Kidney tubule cell (primary cell): ENCODE measurements at places on chromosomes 2 and 18.

- DNase-seq = peak; percentile 69
These were observed 1.5 kb downstream of the EXOC6B start for GRCh38 chr2:72824224-72824842.

GRCh38 chr2:151761687-151762086 is 27.4 kb upstream of the NEB start:
- no peak for DNase-seq

DNA sequence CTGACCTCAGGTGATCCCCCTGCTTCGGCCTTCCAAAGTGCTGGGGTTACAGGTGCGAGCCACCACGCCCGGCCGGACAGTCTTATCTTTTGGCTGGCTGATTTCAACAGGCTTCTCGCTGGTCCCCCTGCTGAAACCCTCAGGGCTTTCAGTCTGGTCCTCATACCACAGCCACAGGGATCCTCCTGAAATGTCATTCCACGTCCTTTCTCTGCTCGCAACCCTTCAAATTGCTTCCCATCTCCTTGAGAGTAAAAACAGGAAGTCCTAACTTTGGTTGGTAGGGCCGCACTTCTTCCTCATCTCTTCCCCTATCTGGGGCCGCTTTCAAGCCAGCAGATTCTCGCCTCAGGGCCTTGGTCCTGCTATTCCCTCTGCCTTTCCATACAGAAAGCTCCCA is 1.4 kb upstream of the CAB39 start:
- DNase-seq = no peak

- no peak for DNase-seq
These were observed 211.4 kb upstream of the SALL3 start for GRCh38 chr18:78768221-78768620.

- no peak for DNase-seq
These were observed 59.9 kb upstream of the LRPPRC start for GRCh38 chr2:44055664-44056063.

DNA sequence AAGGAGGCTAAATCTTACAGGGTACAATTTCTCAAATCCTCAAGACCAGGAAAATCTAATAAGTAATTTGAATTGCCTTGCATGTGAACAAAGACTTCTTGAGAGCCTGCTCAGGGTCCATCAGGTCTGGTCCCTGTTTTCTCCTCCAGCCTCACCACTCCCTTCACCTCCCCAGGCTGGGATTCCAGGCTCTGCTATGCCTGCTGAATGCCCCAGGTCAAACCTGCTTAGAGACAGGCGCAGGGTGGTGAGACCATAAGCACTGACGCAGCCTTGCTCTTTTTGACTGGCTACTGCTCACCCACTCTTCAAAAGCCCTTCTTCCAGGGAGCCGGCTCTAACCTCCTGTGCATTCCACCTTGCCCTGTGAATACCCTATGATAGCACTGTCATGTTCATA is 356.4 kb upstream of the ACVR2A start:
- DNase-seq = no peak

DNA sequence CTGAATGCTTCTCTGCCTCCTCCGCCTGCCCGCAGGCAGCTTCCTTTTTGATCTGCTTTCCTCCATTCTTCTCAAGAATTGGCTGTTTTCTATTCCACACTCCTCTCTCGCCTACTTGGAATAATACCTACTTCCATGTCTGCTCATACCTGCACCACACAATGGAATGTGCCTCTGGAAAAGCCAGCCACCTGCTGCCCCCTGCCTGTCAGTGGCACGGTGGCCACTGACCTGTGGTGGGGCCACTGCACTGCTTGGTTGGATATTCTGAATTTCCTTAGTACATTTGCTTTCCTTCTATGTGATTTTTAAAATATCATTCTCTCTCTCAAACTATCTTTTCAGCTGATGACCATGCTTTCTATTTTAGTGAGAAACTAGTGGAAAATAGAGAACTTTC is 406.9 kb downstream of the DCDC2C start:
- DNase-seq = no peak

DNA sequence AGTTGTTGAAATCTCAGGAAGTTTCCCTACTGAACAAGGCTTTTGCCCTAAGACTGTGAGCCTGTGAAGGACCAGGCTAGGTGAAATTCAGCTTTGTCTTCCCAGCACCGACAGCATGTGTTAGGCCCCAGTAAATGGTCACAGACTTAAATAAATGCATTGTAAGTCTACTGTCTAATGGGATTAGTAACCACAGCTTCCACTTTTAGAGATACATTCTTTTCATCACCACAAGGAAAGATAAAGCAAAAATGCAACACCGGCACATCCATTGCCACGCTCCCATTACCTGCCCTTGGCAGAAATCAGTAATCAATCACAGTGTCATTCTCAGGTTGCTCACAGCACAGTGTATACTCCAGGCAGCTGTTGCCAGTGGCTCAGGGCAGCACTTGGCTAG is 59.3 kb downstream of the CRACDL start:
- no peak for DNase-seq

DNA sequence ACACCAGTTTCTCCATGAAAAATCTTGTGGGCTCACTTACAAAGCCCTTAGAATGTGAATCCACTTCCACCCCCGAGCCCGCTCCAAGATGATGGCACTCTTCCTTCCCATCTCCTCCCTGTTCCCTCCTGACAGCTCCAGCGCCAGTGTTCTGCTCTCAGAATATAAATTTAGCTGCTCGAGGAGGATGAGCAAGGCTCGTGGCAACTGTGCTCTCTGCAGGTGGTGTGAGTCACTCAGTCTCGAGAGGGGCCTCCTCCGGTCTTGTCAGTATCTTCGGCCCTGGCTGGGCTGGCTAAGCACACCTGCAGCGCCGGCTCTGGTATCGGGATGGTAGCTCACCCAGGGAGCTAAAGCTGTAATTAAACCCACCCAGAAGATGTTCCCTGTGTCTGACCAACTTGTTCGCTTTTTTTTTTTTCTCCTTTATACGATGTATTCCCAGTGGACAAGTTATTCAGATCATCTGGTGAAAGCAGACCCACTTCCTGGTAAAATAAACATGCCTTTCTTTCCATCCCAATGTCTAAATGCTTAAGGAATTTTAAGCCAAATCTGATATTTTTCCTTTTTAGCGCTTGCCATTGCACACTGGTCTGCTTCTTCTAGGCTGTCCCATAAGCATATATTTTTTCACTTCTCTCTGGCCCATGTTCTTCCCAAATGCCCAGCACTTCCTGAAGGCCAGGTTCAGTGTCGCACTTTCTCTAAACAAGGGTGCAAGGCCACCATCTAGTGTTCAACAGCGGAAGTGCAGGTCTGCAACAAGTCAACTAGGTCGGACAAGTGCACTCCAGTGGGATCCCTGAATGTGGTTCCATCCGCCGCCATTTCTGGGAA is 31.4 kb upstream of the YPEL5 start:
- DNase-seq = peak; percentile 90

GRCh38 chr18:47930199-47930930 is at the start of gene SMAD2:
SMAD2 (minus strand) TSS chr18:47930659; CDS start chr18:47896756, 33,903 bp downstream.
- DNase-seq = peak; percentile 90

- peak; percentile 65 for DNase-seq
These were observed 1.6 kb downstream of the KANSL1L start for GRCh38 chr2:210169516-210170195.

GRCh38 chr2:70145851-70146739 is 44.7 kb downstream of the C2orf42 start:
- DNase-seq = peak; percentile 40

GRCh38 chr2:102667072-102667471 is 47.7 kb downstream of the SLC9A2 start:
- DNase-seq = no peak

- DNase-seq = no peak
These were observed 117.7 kb downstream of the SATB2 start for GRCh38 chr2:199339891-199340605.

- DNase-seq = no peak
These were observed 29.2 kb upstream of the CCDC178 start for GRCh38 chr18:33469699-33470098.

GRCh38 chr2:150802635-150803034 is 315.2 kb upstream of the RND3 start:
- no peak for DNase-seq

- no peak for DNase-seq
These were observed 68.9 kb upstream of the RMDN2 start for GRCh38 chr2:37856101-37856751.

- DNase-seq = no peak
These were observed 228.6 kb upstream of the LINC00305 start for GRCh38 chr18:64377446-64377845.

- DNase-seq = no peak
These were observed 483.5 kb upstream of the SALL3 start for GRCh38 chr18:78496079-78496478.

DNA sequence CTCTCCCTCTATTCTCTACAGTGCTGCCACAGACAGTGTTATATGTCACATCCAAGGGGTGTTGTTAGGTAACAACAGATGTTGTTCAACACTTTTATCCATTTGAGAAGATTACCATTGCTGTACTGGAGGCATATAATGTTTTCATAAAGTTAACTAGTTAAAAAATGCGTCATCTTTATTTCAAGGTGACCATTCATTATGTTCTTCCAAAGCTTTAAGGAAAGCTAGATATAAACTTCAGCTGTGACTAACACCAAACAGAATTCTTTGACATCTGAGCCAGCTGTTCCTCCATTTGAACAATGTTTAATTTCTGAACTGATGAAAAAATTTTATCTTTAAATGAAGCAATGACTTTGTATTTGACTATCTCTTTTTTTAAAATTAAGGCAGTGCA is 1099.6 kb upstream of the TMEFF2 start:
- no peak for DNase-seq

DNA sequence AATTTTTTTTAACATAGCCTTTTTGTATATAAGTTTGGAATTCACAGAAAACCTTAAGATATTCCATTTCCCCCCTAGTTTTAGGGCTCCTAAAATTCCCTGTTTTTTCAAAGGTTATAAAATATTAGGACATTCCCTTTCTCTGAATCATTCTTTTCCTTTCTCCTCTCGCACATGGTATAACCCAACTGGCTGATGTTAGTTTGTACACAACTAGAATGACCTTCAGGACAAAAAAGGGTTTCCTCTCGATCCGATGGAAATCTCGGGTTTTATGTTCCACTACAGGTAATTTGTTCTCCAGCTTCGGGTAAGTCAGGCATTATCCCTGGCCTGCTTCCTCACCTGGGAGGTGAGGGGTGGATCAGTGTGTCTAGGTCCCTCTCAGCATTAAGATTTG is 215.1 kb downstream of the LDLRAD4 start:
- no peak for DNase-seq

DNA sequence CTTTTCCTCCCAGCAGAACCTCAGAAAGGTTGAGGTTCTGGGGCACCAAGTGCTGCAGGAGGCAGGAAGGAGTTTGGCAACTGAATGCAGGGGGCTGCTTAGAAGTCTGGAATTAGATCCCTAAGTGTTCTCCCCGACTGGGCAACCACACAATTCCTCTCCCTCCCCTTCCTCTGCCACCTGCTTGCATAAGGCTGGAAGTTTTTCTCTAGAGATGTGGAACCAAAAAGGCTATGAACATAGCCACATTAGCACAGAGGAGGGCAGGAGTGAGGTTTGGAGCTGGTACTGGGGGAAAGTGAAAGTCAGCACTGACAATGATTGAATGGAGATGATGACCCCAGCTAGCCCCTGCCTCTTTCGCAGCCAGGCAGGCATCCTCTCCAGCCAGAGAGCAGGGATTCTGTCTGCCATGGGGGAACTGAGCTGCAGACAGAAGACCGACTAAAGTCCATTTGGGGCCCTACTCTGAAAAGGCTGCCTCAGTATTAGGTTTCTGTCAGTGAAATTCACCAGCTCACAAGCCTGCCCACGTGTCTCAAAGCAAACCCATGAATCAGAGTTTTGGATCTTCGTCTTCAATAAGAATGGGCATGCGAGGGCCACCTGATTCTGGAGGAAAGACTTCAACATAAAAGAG is 87.9 kb upstream of the ITGA6 start:
- DNase-seq = peak; percentile 22

- peak; percentile 68 for DNase-seq
These were observed 1.2 kb upstream of the SRBD1 start for GRCh38 chr2:45612285-45612684.

DNA sequence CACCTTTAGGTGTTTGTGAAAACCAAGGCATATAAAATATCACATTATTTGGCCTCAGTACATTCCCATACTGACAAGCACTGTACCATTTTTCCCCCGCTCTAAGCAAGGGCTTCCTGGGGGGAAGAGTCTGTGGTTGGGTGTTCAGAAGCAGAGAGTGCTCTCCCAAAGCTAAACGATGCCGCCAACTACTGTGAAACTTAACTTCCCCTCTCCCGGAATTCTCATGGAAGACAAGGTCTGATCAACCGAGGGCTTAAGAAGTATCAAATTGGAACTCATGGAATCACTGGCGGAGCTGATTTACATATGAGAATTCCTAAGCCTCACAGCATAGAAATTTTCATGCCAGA is 433 bp upstream of the MFF start:
- no peak for DNase-seq

GRCh38 chr2:62467100-62467474 is 38.9 kb downstream of the TMEM17 start:
- DNase-seq = no peak

DNA sequence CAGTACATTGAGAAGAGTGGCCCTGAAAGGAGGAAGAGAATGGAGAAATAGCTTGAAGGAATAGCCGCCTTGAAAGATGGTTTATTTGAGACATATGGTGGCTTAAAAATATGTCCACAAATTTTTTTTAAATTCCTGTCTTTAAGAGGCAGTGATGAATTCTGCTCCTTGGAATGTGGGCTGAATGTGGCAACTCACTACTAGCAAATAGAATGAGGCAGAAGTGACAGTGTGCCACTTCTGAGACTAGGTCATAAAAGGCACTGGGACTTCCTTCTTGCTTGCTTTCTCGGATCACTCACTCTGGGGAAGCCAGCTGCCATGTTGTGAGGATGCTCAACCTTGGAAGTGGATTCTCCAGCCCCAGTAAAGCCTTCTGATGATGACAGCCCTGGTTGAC is 67.0 kb downstream of the FAM161A start:
- no peak for DNase-seq

GRCh38 chr2:15176604-15177003 is 384.5 kb downstream of the NBAS start:
- no peak for DNase-seq

DNA sequence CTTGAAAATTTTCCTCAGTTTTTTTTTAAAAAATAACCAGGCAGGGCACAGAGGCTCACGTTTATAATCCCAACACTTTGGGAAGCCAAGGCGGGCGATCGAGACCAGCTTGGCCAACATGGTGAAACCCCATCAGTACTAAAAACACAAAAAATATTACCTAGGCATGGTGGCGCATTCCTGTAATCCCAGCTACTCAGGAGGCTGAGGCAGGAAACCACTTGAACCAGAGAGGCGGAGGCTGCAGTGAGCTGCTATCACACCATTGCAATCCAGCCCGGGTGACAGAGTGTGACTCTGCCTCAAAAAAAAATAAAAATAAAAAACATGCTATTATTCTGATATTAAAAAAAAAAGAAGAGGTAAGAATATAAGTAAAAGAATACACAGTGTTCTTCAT is 191.0 kb downstream of the ZEB2 start:
- DNase-seq = no peak

- DNase-seq = no peak
These were observed 87.8 kb upstream of the TFCP2L1 start for GRCh38 chr2:121372721-121373353.

- peak; percentile 67 for DNase-seq
These were observed 4.7 kb upstream of the KRCC1 start for GRCh38 chr2:88059979-88060906.

- DNase-seq = no peak
These were observed 594 bp downstream of the ITM2C start for GRCh38 chr2:230865307-230865765.
